BJ (cell line): ENCODE measurements at places on chromosomes 12 and 14. TPM values are rescaled to one million over a fixed set of nuclear protein-coding genes. Genes with fewer than 3 reads are reported as not detected.

DNA sequence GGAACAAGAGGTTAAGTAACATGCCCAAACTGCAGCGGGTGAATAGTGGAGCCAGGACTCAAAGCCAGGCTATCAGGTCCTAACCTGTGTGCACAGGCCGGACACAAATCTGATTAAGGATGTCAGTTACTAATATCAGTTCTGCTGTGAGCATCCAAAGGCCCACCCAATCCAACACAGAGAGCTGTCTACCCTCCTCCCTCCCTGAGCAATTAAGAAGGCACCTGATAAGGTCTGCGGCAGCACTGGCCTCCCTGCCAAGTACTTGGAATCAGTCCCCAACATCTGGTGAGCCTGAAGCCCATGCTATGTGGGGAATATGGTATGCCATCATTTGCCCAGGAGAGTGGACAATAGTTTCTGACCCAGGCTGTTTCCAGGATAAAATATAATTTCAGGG, 3.9 kb downstream of the HEBP1 start:
- no peak for DNase-seq

- DNase-seq = peak; percentile 61
These were observed at the start of gene SLC38A2 for GRCh38 chr12:46372544-46373300. Gene SLC38A2, minus strand, starts transcription at chr12:46372773. Its CDS starts 1,480 bp downstream, at chr12:46371293.

DNA sequence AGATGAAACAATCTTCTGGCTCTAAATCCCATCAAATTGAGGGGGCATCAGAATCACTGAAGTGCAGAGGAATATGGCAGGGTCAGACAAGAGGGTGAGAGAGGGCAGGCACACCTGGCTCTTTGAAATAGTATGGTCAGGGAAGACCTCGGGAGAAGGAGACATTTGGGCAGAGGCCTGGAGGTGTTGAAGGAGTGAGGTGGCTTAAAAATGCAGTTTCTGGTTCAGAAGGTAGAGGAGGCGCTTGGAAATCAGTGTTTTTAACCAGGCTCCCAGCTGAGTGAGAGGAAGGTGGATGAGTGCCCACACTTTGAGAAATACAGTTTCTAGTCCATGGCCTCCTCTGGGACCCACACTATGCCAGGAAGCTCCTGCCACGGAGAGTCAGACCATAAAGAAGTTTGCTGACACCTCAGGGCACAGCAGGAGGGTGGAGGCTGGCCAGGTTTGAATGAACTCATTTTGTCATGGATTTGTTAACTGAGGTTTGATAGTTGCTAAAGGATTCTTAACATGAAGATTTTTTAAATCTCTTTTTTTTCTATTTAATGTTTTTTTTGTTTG, 20.1 kb downstream of the NID2 start:
- no peak for DNase-seq

The SLC6A13 gene
- polyA plus RNA-seq = 0.09 TPM in 1 of 2 replicates, not detected in the other

GRCh38 chr12:127401005-127401404, 866.0 kb upstream of the TMEM132C start:
- no peak for DNase-seq

DNA sequence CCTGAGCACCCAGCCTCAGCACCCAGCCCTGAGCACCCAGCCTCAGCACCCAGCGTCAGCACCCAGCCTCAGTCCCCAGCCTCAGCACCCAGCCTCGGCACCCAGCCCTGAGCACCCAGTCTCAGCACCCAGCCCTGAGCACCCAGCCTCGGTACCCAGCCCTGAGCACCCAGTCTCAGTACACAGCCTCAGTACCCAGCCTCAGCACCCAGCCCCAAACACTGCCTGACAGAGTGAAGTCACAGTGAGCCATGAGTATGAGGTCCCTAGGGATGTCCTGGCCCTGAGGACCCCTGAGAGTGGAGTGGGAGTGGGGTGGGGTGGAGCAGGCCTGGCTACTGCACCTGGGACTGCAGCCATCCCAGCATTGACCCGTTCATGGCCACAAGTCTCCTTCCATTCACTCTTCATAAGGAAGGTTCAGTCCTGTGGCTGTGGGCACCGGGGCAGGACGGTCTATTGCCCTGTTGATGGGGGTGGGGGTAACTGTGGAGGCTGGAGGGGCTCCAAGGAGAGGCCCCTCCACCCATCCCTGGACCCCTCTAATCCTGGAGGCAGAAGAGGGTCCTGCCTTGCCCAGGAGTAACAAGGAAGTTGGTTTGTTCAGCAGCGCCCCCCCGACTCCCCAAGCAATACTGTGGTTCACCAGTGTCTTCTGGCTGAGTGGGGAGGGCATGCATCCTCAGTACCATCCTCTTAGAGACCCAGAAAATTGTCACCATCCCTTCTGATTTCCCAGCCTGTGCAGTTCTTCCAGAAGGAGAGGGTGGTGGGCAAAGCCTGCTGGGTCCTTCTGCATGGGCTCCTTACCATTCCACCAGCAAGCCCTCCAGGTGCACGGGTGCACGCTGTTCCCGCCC, 140.5 kb downstream of the ADGRD1 start:
- no peak for DNase-seq

The AQP2 gene
- not detected in 2 replicates for polyA plus RNA-seq

DNA sequence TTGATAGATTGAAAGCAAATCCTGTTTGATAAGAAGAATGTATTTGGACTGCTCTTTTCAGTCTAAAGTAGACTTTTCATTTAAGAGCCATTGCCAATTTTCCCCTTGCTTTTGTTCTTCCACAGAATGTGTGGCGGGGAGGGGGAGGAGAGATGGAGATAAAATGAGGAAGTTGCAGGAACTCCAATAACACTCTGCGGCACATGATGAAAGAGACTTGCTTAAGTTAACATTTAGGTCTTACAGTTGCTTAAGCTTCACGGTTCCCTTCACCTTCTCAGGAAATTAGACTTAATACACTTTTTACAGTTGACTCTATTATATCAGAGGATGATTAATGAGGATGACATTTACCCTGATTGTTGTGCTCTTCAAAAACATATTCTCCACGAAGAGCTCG, 537.3 kb downstream of the TMTC2 start:
- no peak for DNase-seq

The TSPAN19 gene
- polyA plus RNA-seq = not detected in 2 replicates

The MAP3K9 gene
- polyA plus RNA-seq = 0.36 and 0.45 TPM in 2 replicates

DNA sequence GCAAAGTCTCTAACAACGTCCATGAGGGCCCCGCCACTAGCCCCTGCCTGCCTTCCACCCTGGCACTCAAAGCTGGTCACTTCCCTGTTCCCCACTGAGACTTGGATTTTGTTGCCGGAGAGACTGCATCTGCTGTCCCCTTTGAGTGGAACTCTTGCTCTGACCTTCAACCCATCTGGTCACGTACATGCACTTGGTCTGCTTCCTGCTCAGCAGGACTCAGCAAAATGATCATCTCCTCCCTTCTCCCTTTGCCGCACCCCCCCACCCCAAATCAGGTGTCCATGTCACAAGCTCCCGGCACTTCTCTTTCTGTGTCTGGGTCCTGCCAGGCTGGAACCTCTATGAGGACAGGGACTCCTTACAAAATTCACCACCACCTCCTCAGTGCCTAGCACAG, 180.9 kb downstream of the CHST11 start:
- DNase-seq = no peak

The VCPKMT gene
- polyA plus RNA-seq = 3.8 and 5.3 TPM in 2 replicates

The TBX3 gene
- polyA plus RNA-seq = 66.4 and 75.7 TPM in 2 replicates

The ASB2 gene
- polyA plus RNA-seq = 0.06 TPM in 2 replicates

The FAM186B gene
- polyA plus RNA-seq = 0.11 and 0.12 TPM in 2 replicates

The B4GALNT3 gene
- polyA plus RNA-seq = 0.05 TPM in 1 of 2 replicates, not detected in the other

The RTN1 gene
- polyA plus RNA-seq = 0.18 and 0.36 TPM in 2 replicates

DNA sequence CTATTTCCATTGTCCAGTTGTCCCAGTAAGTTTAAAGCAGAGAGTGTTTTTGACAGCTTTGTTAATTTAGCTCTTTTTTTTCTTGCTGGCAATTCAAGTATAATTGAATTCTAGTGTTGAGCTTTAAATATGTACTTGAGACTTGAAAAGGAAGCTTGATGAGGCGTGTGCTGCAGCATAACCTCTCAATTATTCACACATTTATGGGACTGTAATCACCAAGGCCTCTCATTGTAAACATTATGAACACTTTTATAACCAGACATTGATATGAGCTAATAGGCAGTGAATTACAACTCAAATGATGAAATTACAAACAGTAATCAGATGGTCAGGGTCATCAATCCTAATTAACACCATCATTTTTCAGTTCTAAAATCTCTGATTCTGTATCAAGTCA, 378.0 kb upstream of the DDHD1 start:
- no peak for DNase-seq

- DNase-seq = no peak
These were observed 81.7 kb upstream of the TMEM263 start for GRCh38 chr12:106873983-106874382.

GRCh38 chr14:76329154-76329928, 46.6 kb upstream of the ESRRB start:
- DNase-seq = no peak

GRCh38 chr12:50157259-50157658, 9.9 kb downstream of the CERS5 start:
- DNase-seq = no peak
